H1 (cell line): ENCODE measurements at places on chromosomes 6 and 20.

DNA sequence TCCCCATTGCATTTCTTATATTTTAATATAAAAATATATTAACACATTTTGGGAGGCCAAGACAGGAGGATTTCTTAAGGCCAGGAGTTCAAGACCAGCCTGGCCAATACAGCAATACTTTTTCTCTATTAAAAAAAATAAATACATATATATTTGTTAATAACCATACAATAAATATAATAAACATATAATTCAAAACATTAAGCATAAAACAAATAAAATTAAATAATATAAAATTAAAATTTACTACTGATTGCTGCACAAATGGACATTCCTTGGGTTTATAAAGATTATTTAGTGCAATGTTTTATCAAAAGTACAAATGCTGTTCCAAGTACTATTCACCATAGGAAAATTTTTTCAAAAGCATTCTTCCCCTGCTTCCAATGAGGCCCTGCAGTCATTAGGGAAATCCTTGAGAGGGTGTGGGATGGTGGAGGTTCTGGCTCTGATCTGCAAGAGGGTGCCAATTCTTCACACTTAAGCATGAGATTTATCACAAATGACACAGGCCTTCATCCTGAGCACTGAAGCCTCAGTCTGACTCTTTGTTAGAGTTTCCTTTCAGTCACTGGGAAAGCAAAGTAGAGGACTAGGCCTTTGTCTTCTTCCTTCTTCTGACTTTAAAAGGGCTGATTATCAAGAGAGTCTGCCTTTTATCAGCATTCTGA is 596.7 kb downstream of the EPM2A start:
- no peak for DNase-seq

- DNase-seq = no peak
Measured at GRCh38 chr6:14910692-14911547, 334.9 kb upstream of the JARID2 start.

DNA sequence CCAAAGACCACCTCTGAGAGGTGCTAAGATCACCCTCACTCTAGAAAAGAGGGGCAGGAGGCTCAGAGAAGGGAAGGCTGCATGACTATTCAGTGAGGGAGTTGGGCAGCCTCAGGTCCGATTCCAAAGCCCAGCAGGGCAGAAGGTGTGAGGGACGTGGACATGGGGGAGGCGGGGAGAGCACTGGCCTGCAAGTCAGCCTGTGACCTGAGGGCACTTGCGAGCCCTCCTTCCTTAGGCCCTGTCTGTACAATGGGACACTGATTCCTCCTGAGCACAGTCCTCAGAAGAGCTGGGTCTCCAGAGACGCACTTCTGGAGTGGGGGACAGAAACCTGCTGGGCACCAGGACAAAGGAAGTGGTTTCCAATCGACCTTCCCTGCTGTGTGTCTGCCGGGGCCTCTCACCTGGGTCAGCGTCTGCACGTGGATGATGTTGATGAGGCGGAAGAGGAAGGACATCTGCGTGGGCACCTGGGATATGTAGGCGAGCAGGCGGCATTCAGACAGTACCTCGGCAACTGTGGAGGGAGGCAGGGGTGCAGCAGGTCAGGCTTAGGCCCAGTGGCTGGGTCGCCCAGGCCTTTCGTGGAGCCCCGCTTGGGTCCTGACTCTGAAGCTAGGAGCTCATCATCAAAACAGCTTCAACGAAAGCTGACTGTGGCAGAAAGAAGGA is 48.5 kb downstream of the MYH7B start:
- no peak for DNase-seq

DNA sequence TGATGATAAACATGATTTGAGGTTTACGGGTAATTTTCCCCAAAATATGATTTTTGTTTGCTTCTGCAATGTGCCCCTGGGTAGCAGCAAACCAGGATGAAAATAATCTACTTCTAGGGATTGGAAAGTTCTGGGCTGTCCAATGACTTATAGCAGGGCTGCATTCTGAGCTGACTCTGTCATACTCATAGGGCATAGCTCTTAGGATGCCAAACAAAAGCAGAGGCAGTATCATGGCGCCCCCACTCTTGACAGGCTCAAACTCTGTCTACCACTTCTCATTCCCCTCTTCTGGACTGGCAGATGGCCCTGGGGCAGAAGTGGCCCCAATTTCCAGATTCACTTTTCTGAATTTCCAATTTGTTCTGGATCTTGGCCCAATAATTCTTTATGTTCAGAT is 10.3 kb downstream of the SERPINB1 start:
- DNase-seq = no peak

- no peak for DNase-seq
Measured at GRCh38 chr20:57592263-57593092, 27.7 kb downstream of the ZBP1 start.

- DNase-seq = no peak
Measured at GRCh38 chr20:33261465-33261864, 21.5 kb upstream of the BPIFB1 start.

DNA sequence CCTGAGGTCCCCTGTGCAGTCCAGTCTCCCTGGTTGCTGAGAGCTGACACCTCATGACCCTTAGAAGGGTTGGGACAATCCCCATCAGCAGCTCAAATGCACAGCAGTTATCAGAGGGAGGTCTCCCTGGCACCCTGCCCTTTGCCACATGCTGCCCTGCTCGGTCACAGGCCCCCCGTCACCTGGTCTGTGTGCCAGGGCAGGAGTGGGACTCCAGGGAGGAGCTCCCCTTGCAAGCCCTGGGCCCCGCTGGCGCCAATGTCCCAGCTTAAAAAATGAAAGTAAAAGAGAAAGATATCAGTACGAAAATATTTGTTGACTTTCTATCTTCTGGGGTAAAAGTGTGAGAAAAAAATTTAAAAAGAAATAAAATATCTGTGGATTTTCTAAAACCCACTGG is 68.1 kb upstream of the SLC22A16 start:
- no peak for DNase-seq

GRCh38 chr6:170258407-170258806 is 32.5 kb downstream of the DLL1 start:
- no peak for DNase-seq

GRCh38 chr6:119071576-119071975 is 6.9 kb downstream of the FAM184A start:
- DNase-seq = no peak

DNA sequence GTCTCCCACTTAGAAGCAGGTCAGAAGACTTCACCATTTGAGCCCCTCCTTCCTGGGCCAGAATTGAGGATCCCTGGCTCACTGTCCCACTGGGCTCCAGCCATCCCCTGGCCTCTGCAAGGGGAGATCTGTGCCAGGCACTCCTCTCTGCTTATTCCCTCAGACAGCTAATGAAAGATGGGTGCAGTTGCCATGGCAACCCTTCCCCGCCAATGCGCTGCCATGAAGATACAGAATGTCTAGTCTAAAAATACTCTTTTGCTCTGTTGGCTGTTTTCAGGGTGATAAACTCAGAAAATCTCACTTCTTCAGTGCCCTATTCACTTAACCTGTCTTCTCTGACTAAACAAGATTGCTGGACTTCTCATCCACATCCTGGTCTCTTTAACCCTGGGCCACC is 13.6 kb upstream of the TTLL2 start:
- DNase-seq = no peak

DNA sequence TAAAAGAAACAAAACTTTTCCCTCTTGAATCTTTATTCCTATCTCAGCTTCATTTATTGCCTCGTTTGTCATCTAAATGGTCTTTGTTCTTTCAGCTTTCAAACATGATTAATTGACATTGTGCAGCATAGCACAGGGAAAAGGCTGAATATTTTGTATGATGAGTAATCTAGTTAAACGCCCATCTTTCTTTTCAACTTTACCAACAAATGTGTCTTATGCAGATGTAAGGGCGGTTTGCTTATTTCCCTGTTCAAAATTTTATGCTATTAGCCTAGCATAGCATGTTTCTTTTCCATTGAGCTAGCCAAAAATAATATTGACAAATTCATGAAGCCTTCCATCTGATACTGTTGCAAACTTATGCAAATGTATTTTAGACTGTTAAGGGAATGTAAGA is 176.4 kb upstream of the AKAP12 start:
- no peak for DNase-seq

- DNase-seq = no peak
Measured at GRCh38 chr20:33721391-33722140, 1.5 kb upstream of the PXMP4 start.

DNA sequence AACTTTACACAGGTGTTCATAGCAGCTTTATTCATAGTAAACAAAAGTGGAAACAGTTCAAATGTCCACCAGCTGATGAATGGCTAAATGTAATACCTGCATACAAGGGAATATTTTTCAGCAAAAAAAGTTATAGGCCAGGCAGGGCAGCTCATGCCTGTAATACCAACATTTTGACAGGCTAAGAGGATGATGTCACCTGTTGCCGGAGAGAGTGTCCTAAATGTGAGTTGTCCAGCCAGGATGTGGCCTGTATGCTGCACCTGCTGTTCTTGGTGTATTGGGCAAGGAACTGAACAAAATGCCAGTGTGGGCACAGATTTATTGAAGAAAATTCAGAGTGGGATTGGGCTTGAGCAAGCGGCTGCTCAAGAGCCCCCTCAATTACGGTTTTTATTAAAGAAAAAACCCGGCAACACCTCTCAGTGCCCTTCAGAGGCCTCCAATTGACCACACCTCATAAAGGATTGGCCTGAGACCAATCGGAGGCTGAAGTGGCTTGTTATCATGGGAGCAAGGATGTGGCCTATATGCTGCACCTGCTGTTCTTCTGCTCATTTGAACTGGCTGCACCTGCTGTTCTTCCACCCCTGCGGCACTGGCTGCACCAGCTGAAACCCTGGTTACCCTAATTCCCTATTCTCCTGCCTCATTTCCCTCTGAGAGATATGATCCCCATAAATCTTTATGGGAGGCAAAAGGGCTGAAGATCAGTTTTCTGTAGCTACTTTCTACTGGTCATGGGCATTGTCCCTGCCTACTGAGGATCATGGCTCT is 164.3 kb upstream of the PROKR2 start:
- no peak for DNase-seq

DNA sequence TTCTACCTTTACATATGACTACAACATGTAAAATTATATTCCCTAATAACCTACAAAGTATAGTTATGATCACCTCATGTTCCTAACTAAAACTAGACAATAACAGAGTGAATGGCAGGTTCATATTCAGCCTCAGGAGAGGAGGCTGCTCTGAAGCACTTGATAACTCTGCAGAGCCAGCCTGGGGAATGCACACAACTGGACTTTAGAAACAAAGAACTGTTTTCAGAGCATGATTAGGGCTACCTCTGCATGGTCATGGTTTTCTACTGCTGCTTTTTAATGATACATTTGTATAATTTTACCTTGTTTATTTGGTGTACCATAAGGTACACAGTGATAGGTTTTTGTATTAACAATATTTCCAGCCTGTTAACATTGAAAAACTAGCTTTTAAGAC is 50.3 kb downstream of the TRPC4AP start:
- no peak for DNase-seq

- DNase-seq = no peak
Measured at GRCh38 chr6:11632795-11633511, 95.4 kb downstream of the TMEM170B start.

- no peak for DNase-seq
Measured at GRCh38 chr6:118748311-118749062, 97.1 kb upstream of the CEP85L start.

GRCh38 chr6:73073238-73073637 is 152.1 kb downstream of the KHDC1L start:
- no peak for DNase-seq

DNA sequence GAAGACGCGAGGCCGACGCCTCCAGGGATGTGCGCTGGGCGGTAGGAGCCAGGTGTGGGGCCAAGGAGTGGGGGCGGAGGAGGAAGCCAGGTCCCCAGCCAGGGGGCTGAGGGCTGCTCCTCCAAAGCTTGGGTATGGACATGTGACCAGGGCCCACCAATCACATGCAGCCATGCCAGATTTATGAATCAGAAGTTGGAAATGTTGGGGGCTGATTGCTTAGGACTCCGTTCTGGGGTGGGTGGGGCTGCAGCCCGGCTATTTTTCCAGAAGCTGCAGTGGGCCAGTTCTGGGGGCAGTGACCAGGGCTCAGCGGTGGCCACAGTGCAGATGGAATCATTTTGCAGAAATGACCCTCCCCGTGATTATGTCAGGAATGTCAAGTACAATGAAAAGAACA is 96.0 kb downstream of the CEBPB start:
- no peak for DNase-seq

- no peak for DNase-seq
Measured at GRCh38 chr6:99473730-99474129, 41.5 kb downstream of the USP45 start.

DNA sequence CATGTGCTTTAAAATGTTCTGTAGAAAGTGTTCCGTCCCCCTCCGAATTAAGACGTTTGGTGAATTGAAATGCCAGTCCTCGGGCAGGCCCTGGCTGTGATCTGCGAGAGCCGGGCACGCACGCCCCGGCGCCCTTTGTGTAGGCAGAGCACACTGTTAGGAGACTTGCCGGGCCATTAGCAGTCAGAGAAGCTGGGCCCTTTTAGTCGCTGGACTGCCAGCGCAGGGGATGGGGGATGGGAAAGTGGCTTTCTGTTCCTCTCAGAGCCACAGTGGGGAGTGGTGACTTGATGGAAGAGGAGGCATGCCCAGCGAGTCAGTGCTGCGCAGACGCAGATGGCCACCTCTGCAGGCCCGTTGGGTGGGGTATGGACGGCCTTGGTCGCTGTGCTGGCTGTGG is 2.2 kb downstream of the PPP1R3G start:
- peak; percentile 50 for DNase-seq

GRCh38 chr6:43578748-43579147 is 2.8 kb downstream of the POLH start:
- no peak for DNase-seq

DNA sequence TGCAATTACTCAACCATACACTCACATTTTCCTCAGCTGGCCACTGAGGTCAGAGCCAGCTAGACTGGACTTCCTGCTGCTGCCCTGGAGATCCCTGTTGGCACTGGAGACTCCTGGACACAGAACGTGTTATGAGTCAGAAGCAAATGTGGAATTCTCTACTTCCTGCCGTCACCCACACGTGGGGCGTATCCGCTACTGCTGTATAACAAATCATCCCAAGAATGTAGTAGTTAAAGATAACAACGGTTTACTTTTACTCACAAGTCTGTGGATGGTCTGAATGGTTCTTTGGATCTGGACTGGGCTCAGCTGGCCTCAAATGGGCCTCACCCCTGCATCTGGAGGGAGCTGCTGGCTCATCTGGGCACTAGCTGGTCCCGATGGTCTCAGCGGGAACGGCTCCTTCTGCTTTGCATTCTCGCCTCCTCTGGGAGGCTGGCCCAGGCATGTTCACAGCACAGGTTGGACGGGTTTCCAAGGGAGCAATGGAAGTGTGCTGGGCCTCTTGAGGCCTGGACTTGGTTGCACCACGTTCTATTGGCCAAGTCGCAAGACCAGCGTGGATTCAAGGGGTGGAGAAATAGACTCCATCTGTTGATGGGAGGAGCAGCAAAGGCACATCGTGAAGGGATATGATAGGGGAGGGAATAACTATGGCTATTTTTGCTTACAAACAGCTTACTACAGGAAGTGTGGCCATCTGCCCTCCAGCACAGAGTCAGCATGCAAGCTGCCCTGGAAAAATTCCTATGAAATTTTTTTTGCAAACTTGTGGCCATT is 118.5 kb downstream of the SNX5 start:
- no peak for DNase-seq

GRCh38 chr6:149062653-149063348 is 254.7 kb upstream of the TAB2 start:
- DNase-seq = no peak
